ENCODE measurements at places on chromosomes 7 and 10. TPM values are rescaled to one million over a fixed set of nuclear protein-coding genes. Genes with fewer than 3 reads are reported as not detected.

The LRRC18 gene
- not detected for polyA plus RNA-seq

The MSMB gene
- not detected for polyA plus RNA-seq

DNA sequence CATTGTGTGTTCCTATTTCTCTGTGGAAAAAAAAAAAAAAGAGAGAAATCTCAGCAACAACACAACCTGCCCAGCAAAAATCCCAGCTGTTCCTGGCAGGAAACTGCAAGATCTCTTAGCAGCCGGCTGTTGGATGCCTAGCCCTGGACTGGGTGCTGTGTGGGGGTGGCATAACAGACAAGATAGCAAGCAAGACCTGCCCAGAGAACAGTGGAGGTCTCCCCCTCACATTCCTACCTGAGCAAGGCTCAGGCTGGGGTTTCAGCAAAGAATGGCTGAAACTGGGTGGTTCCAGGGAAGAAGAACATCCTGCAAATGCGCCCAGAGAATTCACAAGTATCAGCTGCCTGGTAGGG is 248.8 kb upstream of the ZMIZ1 start:
- no peak for DNase-seq

DNA sequence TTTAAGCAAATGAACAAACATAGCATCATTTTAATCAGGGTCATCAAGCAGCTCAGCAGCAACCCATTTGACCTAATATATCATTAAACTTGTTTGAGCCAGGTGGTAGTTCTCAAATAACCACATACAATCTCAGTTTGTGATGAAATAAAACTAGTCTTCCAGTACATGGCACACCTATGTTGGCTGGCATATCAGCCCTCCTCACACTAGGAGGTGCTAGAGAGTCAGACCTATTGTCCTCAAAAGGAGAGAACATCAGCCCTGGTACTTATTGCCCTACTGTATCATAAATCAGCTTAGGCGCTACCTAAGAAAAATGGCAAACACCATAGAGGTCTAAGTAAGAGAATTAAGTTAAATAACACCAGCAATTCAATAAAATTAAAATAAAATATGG is 81.7 kb downstream of the CABCOCO1 start:
- DNase-seq: no peak

- no peak for DNase-seq
Observed at GRCh38 chr10:3528271-3528670, 256.7 kb downstream of the KLF6 start.

Data from renal pelvis (tissue), 12 donors.